ENCODE measurements at places on chromosomes 1 and 21.

GRCh38 chr1:67211589-67212563 is 45.6 kb downstream of the IL23R start:
- H3K27ac ChIP-seq = peak overlapping the region; percentile 71
- H3K4me3 ChIP-seq = no peak overlapping the region
- DNase-seq = peak; percentile 55

GRCh38 chr1:204548265-204548664 is 32.1 kb downstream of the MDM4 start:
- H3K4me3 ChIP-seq = no peak overlapping the region
- H3K36me3 ChIP-seq = peaks cover 73% of the 10 kb centered on the region
- no peak for DNase-seq
- H3K27me3 ChIP-seq = no peaks in the 10 kb centered on the region
- no peak overlapping the region for H3K27ac ChIP-seq

DNA sequence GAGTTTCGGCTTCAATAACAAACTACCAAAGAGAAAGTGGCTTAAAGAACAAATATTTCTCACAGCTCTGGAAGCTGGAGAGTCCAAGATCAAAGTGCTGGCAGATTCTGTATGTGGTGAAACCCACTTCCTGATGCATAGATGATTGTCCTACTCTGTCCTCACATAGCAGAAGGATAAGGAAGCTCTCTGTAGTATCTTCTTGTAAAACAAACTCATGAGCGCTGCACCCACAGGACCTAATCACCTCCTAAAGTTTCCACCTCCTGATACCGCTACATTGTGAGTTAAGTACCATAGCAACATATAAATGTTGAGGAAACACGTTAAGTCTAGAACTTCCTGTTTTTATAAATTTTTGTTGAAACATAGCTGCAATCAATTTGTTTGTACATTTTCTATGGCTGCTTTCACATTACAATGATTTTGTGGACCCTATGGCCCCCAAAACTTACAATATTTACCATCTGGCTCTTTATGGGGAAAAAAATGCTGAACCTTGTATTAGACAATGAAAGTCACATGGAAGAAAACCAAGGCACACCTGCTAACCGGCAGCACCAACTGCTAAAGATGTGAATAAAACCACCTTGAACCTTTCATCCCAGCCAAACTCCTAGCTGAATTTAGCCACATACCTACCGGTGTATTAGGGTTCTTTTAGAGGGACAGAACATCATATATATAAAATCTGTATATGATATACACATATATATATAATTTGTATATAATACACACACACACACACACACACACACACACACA is 1423.4 kb downstream of the NCAM2 start:
- DNase-seq = no peak
- H3K27me3 ChIP-seq = no peaks in the 10 kb centered on the region
- peaks cover 5% of the 10 kb centered on the region for H3K4me1 ChIP-seq
- H3K27ac ChIP-seq = no peak overlapping the region
- no peak overlapping the region for H3K4me3 ChIP-seq

GRCh38 chr1:63366908-63367214 is 566 bp upstream of the ALG6 start:
- peak overlapping the region; percentile 69 for H3K27ac ChIP-seq
- DNase-seq = no peak
- peaks cover 13% of the 10 kb centered on the region for H3K36me3 ChIP-seq
- peak overlapping the region; percentile 69 for H3K4me3 ChIP-seq
- H3K4me1 ChIP-seq = peaks cover 21% of the 10 kb centered on the region

GRCh38 chr1:175536369-175536768 is 207.0 kb downstream of the TNR start:
- no peaks in the 10 kb centered on the region for H3K27me3 ChIP-seq
- no peak overlapping the region for H3K27ac ChIP-seq
- no peak for DNase-seq
- no peaks in the 10 kb centered on the region for H3K4me1 ChIP-seq
- no peaks in the 10 kb centered on the region for H3K36me3 ChIP-seq

GRCh38 chr1:23171181-23171755 is 2.6 kb upstream of the LUZP1 start:
- H3K36me3 ChIP-seq = no peaks in the 10 kb centered on the region
- DNase-seq = no peak
- H3K4me3 ChIP-seq = no peak overlapping the region
- H3K27ac ChIP-seq = no peak overlapping the region
- H3K27me3 ChIP-seq = peaks cover 7% of the 10 kb centered on the region

- H3K4me1 ChIP-seq = no peaks in the 10 kb centered on the region
- DNase-seq = no peak
- H3K27ac ChIP-seq = no peak overlapping the region
- H3K27me3 ChIP-seq = no peaks in the 10 kb centered on the region
Measured at GRCh38 chr1:46158312-46159281, 16.3 kb upstream of the TSPAN1 start.

Measured in activated CD4-positive, alpha-beta memory T cell treated with anti-CD3 and anti-CD28 coated beads for 36 hours (primary cell).